Mammary epithelial cell (primary cell): ENCODE measurements at places on chromosomes 12 and 14.
A peak's percentile ranks its signal among the peaks of the same experiment; 100 is the strongest.

DNA sequence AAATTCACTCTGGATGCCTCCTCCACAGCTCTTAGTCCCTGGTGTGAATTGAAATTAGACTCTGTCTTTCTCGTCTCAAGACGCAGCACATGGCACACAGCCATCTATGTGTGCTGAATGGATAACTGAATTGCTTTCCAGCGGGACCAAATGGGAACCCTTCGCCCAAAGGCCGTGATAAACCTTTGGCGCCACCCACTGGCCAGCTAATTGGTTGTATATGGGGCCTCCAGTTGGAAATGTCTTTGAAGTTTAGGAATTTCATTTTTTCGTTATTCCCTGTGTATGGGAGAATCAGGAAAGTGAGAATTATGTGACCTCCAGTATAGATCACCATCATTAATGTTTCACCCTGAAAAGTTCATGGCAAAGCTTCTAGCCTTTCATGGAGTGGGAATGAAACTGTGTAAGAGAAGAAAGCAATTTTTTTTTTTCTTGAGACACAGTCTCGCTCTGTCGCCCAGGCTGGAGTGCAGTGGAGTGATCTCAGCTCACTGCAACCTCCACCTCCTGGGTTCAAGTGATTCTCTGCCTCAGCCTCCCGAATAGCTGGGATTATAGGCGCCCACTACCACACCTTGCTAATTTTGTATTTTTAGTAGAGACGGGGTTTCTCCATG lies 9.8 kb upstream of the HSP90AA1 start:
- DNase-seq: peak; percentile 55

- DNase-seq: no peak
These were observed 12.5 kb downstream of the IFNG-AS1 start for GRCh38 chr12:68001486-68002466.

DNA sequence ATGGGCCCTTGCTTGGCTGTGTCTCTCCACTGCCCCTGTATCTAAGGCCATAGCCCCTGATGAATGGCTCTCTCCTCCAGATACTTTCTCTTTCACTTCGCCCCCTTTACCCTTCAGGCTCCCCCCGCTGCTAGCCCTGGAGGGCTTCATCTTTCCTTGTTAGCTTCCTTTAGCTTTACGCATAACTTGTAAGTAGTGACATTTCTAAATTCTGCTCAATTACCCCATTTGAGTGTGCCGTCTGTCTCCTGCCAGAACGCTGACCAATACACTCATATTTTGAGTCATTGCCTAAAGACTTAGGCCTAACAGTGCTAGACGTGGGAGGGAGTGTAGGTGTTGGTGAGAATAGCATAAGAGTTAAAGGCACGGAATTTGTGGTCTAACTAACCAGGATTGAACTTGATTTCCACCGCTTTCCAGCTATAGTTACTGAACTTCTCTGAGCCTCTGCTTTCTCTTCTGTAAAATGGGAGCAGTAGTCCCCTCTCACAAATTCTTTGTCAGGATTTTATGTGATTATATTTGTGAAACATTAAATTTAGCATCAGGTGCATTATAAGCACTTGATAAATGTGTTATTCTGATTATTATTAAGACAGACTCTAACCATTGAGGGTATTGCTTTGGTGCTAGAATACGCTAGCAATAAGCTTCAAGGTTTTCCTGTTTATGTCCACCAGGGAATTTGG lies 129.3 kb downstream of the ZFP36L1 start:
- DNase-seq: peak; percentile 73

DNA sequence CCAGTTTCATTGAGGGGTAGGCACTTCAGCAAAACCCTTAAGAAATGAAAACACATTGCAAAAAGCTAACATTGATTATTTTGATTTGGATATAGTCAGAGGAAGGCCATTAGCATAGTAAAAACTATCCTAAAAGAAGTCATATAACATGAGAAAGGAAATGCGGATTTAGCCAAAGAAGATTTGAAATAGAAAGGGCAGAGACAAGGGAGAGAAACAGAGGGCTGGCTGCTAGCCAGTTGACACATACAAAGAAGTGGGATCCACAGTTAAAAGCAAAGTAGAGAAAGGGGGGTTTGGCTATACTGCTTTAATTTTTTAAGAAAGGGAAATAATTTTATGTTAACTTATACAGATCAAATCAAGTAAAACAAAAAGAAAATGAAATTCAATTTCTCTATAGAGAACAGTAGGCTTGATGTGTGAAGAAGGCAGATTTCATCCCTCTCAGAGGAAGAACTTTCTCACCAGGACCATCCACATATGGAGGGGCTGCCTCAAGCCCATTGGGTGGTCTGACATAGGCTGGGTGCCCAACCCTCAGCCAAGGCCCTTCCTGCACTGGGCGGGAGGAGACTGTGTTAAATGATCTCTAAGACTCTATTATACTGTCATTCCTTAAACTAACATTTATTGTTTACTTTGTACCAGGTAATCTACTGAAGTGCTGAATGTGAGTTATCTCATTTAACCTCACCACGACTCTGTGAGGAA lies 420.3 kb downstream of the CCDC91 start:
- no peak for DNase-seq

- peak; percentile 63 for DNase-seq
These were observed 4.4 kb downstream of the KMT2D start for GRCh38 chr12:49055978-49056754.

GRCh38 chr12:30755395-30755762 lies 628 bp upstream of the CAPRIN2 start:
- DNase-seq: peak; percentile 1

DNA sequence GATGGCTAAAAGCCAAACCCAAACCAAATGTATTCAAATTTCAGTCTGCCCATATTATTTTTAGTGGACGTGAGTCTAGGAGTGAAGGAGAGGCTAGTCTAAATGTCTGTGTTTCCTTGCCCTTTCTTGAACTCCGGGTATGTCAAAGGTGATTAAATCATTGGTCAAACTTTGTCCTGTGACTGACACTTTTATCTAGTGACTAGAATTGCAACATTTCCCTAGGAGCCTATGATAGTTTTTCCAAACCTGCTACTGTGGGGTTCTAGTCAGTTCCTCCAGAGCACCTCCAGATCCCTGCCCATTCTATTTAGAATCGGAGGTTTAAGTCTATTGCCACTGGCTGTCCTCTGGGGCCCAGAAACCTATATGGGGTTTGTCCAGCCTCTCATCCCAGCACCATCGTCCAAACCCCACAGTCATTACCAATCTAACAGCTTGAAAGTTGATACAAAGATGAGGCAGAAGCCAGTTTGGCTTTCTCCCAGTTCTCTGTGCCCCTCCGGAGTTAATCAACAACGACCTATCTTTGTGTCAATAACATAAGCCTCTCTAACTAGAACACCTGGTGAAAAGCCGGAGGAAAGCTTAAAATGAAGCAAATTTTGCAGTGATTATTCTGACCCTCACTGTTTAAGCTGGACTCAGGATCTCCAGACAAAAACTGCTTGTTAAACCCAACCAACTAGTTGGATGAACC lies 306.7 kb downstream of the ZFP36L1 start:
- DNase-seq: no peak

DNA sequence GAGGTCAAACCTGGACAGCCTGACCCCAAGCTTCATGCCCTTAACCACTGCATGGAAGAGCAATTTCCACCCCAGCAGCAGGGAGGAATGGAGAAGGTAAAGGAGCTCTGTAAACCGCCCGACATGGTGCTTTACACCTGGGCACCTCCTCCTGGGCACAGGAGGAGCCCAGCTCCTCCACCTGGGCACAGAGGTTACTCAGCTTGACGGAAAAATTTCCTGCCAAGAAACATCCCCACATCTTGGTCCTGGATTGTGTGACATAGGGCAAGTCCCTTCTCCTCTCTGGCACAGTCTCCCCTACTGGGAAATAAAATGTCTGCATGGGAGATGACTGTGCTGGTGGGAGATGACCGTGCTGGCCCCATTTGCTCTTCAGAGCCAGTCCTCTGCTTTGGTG lies 40.8 kb downstream of the TTC7B start:
- DNase-seq: no peak
